ENCODE measurements at places on chromosomes 2 and 18.

GRCh38 chr18:25876330-25876948 is 214.0 kb downstream of the SS18 start:
- DNase-seq: no peak

DNA sequence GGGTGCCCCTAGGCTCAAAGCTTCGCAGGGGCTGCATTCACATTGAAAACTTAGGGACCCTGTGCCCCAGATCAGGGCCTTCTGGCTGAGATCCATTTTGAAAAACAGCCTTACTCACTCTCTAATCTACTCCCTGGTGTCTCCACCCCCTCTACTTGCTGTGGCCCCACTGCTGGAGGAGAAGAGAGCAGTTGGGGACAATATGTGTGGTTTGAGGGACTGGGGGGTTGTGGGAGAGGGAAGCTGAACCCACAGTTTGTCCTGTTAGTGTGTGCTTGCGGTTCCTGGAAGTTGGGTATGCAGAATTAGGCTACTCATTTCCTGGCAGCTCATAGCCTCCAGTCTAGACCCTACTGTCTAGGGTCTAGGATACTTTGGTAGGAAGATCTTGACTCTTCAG is 211.4 kb downstream of the PRKCE start:
- no peak for DNase-seq

DNA sequence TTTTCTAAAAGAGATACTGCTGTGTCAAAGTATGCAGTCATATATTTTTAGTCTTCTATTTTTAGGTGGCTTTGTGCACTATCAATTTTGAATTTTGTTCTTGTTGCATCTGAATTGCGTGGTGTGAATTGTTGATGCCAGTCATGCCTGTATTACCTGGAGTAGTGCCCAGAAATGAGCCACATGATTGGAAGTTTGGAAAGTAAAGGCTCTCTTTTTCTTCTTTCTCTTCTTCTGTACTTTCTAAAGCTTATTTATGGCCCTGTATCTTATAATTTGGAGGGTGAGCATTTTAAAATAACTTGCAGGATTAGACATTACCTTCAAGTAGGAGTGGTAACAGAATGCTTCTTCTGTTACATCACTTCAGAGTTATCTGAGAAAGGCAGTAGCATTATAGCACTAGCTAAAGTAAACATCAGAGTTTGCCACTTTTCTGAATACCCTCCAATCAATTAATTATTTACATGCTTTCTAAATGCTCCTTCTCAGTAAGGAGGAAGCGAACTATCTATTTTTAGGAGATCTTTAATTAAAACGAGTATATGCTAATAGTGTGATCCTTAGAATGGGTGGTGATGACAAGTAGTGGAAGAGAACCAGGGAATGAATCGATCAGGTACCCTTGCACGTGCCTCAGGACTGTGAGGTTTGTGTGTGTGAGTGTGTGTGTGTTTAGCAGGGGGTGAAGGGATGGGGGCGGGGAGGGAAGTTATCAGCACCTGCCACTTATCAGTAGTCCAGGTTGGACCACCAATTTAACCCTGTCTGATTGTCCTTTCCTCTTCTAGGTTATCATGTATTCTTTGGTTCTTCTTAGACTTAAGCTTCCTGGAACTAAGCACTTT is 112.5 kb downstream of the MAP3K20 start:
- DNase-seq: peak; percentile 37

DNA sequence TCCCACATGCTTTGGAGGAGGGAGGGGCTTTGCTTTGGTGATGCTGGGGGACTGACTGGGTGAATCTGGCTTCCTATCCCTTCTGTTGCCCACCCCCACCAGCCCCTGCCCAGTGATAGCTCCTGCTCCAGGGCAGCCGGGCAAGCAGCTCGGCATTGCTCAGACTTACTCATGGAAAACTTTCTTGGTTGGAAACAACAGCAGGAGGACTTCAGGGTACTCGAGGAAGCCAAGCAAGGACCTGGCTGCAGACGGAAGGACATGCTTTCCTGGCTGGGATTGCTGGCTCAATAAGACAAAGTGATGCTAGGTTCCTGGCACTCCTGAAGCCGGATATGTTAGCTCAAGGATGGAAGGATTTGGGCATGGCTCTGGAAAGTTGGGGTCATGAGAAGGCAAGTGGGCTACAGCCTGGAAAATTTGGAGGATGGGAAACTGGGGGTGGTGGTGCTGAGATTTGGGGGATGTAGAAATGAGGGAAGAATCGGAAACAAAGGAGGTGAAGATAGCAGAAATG is 3.1 kb downstream of the SPEG start:
- DNase-seq: no peak

- no peak for DNase-seq
These were observed 1620.0 kb downstream of the SUCLG1 start for GRCh38 chr2:82839036-82839435.

DNA sequence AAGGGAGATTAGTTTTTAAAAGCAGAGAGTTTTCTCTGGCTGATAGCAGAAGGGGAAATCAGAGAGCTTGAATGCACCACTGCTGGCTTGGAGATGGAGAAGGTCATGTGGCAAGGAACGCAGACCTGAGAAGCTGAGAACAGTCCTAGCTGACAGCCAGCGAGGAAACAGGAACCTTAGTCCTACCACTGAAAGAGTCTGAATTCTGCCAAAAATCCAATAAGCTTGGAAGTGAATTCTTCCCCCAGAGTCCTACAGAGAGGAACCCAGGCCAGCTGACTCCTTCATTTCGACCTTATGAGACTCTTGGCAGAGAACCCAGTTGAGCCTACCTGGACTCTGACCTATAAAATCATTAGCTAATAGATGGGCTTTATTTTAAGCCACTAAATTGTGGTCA is 371.9 kb upstream of the TNP1 start:
- no peak for DNase-seq

GRCh38 chr18:75264926-75265597 is 54.5 kb downstream of the TSHZ1 start:
- DNase-seq: no peak

- no peak for DNase-seq
These were observed 290.2 kb downstream of the PRKCE start for GRCh38 chr2:45941531-45942236.

DNA sequence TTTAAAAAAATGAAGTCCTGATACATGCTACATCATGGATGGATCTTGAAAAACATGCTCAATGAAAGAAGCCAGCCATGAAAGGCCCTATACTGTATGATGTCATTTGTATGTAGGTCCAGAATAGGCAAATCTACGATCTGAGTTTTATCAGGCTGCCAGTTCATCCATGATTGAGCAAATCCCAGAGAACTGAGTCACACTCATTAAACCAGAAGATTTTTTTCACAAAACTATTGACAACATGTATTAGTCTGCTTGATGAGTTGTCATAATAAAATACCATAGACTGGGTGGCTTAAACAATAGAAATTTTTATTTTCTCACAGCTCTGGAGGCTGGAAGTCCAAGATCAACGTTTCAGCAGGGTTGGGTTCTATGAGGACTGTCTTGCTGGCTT is 130.7 kb downstream of the MREG start:
- no peak for DNase-seq

- no peak for DNase-seq
These were observed 9.5 kb downstream of the DGKD start for GRCh38 chr2:233363744-233364235.

DNA sequence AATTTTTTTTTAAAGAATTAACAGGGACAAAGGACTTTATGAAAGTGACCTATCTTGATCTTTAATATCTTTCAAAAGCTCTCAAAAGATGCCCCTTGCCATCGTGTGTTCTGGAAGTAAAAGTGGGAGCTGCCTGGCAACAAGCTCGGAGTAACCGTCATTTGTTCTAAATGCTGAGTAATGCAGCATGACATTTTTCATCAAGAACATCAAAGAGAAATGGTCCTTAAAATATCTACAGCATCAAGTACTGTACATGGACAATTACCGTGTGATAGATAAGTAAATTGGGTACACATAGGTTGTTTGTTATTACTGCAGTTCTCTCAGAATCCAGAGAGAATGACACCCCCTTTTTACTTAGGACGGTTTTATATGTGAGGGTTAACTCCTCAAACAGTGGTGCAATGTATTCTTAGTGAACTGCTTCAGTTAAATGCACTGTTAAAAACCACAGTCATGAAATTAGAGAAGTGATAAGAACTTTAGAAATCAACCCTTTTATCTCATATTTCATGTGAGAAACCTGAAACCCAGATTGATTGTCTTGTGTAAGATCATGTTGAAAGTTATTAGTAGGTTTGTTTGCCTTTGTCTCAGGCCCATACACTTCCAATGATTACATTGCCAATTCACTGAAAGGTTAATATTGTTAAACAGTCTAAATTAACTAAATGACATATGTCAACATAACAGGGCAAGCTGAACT is 90.6 kb upstream of the HNMT start:
- DNase-seq: no peak

DNA sequence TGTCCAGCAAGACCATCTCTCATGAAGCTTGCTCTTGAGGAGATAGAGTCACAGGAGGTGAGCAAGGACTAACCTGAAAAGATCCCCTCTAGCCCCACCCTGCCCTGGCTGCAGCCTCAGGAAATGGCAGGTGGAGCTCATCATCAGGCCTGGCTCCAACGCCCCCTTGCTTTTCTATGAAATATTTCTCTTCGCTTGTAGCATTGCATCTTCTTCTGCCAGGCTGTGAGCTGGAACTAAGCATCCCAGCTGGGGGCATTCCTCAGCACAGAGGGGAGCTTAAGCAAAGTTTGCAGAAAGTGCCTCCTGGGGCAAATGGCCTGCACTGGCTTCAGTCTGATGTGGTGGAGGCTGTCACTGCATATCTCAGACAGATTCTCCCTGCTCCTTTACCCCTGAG is 90.1 kb upstream of the LGALSL start:
- no peak for DNase-seq

DNA sequence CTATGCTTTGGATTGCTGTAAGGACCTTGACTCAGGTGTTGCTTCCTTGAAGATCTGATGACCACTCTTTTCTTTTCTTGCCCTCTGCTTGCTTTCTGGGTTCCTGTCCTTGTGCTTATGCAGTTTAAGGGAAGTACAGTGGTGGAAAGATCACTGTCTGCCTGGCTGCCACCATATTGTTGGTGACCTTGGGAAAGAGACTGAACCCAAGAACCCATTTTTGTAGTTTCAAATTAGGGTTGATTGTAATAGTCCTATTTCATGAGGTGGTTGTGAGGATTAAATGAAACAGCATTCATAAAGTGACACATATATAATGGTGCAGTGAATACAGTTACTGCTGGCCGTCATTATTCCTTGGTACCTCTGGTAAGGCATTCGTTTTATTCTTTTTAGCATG is 41.1 kb downstream of the MAP4K4 start:
- no peak for DNase-seq

GRCh38 chr2:119679526-119679837 is 481 bp downstream of the TMEM177 start:
- DNase-seq: no peak

DNA sequence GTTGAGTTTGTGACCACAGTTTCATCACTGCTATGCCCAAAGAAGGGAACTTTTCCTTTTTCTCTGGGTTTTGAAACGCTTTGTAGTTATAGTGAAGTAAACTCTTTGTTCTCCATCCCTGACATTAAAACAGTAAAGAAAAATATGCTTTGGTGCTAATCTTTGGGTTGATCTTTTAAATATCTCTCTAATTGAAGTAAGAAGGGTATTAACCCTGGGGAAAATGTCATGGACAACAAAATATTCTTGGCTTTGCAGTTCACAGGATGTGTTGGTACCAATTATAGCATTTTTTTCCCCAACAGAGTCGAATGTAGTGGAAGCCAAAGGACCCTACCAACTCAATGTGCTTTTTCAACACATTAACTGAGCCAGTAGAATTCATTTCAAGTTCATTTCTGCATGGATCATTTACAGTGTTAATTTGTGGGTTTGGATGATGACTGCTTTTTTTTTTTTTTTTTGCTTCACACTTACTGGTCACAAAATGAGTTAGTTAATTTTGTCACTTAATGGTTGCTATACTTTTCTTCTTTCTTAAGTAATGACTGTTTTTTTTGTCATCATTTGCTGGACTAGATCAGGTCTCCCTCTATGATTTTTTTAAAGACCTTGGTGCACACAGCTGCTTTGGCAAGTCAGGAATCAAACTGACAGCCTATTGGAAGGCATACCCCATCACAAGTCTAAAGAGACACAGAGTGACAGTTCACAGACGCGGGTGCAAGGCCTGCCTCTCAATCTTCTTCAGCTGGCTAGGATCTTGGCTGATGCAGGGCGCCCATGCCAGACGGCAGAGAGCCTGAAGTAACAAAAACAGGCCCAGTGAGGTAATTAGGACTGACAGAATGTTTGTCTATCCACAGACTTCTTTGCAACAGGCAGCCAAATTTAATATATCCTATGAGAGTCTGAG is 98.8 kb upstream of the MMADHC start:
- peak; percentile 82 for DNase-seq

DNA sequence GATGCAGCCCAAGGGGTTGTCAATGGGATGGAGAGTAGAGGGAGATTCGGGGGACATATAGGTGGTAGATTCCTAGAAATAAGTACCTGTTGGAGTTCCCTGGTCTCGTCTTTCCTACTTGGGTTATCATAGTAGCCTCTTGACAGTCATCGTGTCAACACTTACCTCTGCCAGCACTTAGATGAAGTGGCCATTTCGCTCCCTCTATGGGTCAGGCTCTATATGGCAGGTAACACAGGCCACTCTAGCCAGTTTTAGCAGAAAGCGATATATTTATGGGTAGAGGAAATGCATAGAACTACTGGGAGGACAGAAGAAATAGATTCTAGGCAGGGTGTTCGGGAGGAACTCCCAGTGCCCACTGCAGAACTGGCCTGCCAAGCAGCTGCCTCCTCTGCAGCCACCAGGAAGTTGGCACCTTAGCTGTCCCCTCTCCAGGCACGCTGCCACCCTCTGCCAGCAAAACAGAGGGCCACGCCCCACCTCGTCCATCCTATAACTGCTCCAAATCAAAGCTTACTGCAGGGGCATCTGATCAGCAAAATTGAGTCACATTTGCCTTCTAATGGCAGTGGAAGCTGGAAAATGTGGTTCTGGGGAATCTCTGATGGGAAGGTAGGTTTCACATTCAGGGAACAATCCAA is 181.3 kb downstream of the INSIG2 start:
- DNase-seq: no peak

Measured in retinal pigment epithelial cell (primary cell).